ENCODE measurements at places on chromosomes 3 and 15.
A peak's percentile ranks its signal among the peaks of the same experiment; 100 is the strongest.

- no peak for DNase-seq
Observed at GRCh38 chr3:13403847-13404246, 16.3 kb downstream of the NUP210 start.

DNA sequence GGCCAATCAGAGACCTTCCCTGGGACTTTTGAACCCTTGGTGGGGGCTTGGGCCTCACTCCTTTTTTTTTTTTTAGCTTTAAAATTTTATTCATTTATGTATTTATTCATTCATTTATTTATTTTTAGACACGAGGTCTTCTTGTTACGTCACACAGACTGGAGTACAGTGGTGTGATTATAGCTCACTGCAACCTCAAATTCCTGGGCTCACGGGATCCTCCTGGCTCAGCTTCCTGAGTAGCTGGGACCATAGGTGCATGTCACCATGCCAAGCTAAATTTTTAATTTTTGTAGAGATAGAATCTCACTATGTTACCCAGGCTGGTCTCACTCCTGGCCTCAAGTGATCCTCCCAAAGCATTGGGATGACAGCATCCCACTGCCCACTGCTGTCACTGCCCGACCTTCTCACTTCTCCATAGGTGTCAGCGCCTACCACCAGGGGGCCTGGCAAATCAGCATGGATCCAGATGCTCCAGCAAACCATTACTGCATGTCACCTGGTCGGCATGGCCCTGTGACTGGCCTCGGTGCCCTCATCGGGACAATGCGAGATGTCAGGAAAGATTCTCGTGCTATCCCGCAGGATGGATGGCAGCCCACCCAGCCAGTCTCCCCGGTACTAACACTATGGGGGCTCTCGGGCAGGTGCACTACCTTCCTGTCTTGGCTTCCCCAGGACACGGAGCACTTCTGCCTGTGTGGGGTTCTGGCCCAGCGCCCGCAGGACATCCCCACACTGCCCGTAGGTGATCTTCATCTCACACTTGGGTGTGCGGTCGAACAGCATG, 3.0 kb downstream of the MYL3 start:
- no peak for DNase-seq

DNA sequence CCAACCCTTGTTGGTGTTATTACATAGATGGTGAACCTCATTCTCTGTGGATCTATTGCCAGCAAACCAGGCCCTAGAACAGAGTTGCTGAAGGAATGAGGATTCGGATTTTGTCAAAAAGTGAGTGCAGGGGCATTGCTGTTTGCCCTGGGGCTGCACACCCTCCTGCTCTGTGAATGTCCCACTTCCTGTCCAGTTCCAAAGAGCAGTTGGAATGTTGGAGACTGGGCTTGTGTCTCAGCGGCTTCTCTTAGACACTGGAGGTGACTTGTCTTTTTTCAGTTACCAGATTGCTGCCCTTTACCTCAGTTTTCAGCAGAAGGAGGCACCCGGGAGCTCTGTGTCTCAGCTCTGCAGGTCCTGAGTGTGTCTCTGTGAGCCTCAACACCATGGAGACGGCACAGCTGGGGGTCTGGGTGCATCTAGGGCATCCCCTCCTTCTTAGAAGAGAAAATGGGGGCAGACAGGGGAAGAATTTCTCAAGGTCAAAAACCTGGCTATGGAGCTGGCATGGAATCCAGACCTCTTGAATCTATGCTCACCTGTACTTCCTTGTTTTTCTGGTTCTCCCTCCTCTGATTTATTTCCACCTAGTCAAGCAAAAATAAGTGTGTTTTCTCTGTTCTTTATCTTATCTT, 46.3 kb downstream of the LIMD1 start:
- no peak for DNase-seq

DNA sequence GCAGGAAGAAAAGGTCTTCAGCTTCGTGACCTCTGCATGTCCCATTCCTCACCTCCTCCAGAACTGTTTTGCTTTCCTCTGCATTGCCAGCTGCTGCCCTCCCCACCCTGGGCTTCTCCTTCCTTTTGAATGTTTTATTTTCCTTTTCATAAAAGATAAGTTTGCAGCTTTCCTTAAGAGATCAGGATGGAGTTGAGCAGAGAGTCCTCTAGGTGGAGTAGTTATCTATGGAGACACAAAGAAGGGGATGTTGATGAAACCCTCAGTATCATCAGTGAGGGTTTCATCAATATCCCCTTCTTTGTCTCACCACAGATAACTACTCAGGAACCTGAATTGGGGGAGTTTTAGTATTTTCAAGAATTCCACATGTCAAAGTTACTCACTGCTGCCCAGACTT, 19.0 kb upstream of the SLC25A36 start:
- no peak for DNase-seq

- DNase-seq = no peak
Observed at GRCh38 chr3:183307749-183308148, 54.7 kb downstream of the B3GNT5 start.

DNA sequence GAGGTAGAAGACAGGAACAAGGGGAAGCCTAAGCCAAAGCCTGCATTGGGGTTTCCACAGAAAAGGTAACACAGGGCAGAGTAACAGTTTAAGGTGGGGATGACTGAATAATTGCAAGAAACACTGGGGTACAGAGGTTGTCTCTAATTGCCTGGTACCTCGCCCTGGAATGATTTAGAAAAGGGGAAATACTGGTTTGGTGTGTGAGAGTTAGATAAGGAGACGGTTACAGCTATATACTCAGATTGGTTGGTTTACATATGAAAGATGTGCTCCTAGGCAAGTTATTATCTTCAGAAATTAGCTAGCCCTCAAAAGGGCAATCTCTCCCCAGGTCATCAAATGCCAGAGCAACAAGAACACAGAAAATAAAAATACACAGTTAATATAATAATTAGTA, 58.8 kb downstream of the SMARCC1 start:
- no peak for DNase-seq

DNA sequence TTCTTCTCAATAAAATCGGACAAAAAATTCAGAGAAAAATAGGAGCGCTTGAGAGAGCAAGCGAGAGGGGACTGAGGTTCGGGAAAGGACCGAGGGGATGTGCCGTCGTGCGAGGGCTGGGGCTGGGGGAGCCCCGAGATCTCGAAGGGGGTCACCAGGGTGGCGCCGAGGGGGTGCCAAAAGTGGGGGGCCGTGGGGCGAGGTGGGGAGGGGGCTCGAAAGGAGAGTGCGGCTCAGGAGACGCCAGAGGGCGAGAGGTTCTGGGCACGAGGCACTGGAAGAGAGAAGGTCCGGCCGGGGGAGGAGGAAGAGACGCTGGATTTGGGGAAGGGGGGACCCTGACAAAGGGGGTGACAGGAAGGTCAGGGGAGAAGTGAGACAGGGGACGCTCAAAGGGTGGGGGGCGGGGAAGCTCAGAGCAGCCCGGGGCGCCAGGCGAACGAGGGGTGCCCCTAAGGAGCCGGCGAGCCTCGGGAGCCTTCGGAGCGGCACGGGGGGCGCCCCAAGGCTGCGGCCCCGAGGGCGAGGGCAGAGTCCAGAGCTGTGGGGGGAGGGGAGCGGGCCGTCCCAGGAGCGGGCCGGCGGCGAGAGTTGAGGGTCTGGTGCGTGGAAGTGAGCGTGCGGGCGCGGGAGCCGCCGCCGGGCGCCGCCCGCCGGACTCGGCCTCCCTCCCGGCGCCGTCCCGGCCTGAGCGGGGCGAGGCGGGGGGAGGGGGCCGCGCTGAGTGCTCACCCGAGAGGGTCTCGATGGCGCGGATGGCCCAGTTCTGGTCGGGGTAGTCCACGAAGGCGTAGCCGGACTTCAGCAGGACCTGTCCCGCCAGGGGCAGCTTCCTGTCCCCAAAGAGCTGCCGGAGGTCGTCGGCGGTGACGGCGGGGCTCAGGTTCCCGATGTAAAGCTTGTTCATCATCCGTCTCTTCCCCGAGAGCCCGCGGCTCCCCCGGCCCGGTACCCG, 514 bp downstream of the IGF2BP2 start:
- no peak for DNase-seq

- DNase-seq = peak; percentile 98
Observed at GRCh38 chr15:36356978-36357601, 222.3 kb upstream of the CDIN1 start.

DNA sequence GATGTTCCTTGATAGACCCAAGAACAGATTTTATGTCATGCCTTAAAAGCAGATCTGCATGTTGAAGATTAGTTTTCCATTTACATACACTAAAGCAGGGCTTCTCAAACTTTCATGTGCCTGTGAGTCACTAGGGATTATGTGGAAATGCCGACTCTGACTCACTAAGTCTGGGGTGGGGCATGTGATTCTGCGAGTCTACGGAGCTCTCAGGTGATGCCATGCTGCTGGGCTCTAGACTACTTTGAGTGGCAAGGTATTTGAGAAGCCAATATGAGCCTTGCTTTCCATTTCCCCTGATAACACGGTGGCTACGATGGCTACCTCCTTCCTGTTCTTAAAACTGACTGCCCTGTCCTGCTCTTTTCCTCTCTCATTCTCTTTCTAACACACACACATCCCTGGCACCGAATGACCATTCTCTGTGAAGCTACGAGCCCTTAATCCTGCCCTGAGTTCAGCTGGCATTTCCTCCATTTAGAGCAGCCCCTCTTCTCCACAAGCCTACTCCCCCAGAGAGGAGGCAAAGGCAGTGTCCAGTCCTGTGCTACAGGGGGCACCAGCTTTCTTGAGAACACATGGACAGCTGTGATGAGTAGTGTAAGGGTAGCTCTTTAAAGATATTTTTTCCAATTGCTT, 39.7 kb upstream of the PYGO1 start:
- DNase-seq = peak; percentile 83

GRCh38 chr15:86021281-86022264, 58.1 kb upstream of the AGBL1 start:
- peak; percentile 17 for DNase-seq

DNA sequence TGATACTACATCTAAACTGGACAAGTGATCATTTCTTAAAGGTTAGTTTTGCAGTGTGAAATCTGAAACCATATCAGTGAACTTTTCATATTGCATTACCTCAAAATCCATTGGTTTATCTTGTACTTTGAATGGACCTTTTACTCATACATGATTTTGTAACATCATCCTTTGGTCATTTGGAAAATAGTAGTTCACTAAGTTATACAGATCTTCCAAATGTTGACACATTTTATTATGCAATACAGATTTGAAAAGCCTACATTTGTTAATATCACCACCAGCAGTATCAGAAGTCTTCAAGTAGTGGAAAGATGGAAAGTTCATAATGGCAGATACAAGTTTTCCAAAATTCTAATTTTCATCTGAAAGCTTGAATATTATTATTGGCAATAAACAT, 64.0 kb upstream of the CDV3 start:
- no peak for DNase-seq

DNA sequence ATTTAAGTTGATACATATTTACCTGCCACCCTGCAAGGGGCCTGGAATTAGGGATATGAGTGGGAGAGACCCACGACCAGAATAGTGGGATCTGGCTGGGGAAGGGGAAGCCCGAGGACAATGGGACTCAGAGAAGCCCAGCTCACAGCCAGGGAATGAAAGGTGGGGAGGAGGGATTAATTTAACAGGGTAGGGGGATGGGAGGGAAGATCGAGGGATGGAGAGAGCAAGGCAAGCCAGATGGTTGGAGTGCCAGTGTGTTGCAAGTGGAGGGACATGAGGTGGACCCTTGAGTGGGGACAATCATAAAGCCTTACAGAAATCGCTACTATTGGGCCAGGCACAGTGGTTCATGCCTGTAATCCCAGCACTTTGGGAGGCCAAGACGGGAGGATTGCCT, 4.4 kb upstream of the GNAI2 start:
- DNase-seq = no peak

DNA sequence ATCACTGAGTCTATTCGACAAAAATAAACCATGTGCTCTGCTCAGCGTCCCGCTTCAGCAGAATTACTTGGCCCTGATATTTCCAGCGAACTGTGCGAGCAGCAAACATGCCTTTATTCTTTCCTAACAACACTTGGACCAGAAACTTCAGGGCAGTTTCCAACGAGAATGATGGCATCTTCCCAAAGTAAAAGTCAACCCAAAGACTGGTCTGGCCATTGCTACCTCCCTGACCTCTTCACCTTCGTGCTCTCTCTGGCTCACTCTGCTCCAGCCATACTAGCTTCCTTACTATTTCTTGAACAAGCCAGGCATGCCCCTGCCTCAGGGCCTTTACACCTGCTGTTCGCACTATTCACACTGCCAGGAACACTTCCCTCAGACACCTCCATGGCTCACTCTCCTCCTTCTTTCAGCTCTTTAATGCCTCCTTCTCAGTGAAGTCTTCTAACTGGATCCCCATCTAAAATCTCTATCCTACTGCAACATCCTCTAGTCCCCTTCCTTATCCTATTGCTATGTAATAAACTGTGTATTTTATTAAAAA, 6.3 kb downstream of the HOMER2 start:
- DNase-seq = no peak

GRCh38 chr3:12187448-12188327, 29.0 kb upstream of the TIMP4 start:
- peak; percentile 55 for DNase-seq

DNA sequence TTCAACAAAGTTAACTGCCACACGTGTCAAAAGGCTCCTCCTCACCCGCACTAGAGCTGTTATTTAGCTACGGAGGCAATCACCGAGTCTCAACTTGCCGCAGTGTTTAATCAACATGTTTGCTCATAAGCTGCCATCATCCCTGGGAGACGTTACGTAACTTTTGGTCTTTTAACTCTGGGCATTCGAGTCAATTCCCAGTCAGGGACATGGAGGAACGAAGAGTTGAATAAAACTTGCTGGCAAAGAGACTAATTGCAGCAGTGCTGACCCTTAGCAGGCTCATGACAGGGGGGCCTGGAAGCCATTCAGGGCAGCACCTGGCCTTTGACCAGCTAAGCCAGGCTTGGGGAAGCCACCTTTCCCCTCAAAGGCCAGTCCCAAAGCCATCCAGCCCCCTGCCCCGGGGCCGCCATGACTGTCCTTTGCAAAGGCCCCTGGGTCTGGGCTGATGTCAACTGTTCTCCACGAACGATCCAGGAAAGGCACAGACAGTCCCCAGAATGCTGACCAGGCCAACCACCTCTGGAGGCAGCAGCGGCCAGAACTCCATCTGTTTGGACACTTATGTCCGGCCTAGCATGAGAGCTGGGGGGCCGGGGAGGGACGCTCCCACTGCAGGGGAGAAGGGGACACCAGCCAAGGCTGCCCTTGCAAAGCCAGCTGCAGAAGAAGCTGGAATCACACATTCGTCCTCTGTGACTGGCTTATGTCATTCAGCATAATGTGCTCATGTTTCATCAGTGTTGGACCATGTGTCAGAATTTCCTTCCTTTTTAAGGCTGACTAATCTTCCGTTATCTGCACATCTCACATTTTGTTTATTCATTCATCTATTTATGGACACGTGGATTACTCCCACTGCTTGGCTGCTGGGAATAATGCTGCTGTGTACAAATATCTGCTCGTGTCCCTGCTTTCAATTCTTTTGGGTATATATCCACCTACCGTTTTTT, 43.7 kb downstream of the PCSK6 start:
- peak; percentile 43 for DNase-seq

GRCh38 chr3:184977796-184978195, 165.8 kb downstream of the VPS8 start:
- no peak for DNase-seq

- no peak for DNase-seq
Observed at GRCh38 chr3:61354604-61355003, 103.4 kb upstream of the FHIT start.

DNA sequence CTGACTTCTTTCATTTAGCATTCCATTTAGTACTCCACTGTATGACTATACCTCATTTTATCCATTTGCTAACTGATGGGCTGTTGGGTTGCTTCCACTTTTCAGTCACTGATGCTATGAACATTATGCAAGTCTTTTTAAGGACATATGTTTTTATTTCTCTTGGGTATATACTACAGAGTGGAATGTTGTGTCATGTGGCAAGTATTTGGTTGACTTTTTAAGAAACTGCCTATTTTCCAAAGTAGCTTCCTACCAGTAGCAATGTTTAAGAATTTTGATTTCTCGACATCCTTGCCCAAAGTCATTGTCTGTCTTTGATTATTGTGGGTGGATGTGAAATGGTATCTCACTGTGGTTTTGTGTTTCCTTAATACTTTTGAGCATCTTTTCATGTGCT, 110.1 kb upstream of the TPM1 start:
- peak; percentile 98 for DNase-seq

All from fibroblast of upper back skin (primary cell).